ENCODE measurements at places on chromosomes 5 and 9.

GRCh38 chr9:134554373-134555093 is 87.1 kb upstream of the COL5A1 start:
- no peak for DNase-seq

DNA sequence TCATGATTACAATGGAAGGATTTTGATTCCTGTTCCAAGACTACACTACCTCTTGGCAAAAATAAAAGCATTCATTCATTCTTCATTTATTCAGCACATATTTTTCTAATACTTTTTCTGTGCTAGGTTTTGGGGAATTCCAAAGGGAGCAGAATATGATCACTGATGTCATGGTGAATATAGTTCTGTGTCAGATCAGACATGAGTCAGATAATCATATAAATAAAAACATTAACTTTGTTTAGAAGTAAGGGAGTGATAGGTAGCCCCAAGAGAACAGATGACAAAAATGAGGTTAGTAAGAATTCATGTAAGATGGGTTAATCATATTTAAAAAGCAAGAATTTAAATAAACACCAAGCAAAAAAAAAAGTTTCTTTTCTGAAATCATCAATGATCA is 94.1 kb upstream of the RANBP6 start:
- DNase-seq = no peak

DNA sequence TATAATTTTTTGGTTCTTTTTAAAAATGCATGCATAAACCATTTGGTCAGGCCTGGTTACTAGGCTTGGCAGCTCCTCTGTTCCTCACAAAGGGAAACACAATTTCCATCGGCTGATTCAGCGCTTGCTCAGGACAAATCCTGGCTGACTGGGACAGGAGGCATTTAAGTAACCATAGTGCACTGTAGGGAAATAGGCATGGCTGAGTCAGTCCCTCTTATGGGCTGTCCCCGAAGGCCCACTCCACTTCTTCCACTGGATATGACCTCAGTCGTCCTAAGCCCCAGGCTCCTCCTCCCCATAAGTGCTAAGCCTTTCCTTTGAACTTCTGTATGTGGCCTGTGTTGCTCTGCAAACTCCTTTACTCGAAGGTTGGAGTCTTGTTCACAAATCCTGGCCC is 71.2 kb upstream of the GLIS3 start:
- DNase-seq = no peak

- no peak for DNase-seq
Measured at GRCh38 chr5:83662558-83662957, 58.1 kb downstream of the HAPLN1 start.

DNA sequence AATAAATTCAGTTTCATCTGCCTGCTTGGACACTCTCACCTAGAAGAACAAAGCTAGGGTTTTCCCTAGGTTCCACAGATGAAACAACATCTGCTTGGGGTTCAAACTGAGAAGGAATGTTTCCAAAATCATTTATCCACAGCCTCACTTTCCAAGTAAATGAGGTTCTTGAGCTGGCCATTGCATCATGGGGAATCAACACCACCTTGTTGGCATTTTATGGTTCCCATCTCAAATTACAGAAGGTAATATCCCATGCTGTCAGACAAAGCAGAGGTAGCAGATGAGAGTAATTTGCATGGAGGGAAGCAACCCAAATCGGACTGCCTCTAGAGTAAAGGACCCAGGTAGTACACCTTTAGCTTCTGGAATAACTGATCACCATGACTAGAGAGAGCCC is 10.5 kb upstream of the NR4A3 start:
- DNase-seq = no peak

DNA sequence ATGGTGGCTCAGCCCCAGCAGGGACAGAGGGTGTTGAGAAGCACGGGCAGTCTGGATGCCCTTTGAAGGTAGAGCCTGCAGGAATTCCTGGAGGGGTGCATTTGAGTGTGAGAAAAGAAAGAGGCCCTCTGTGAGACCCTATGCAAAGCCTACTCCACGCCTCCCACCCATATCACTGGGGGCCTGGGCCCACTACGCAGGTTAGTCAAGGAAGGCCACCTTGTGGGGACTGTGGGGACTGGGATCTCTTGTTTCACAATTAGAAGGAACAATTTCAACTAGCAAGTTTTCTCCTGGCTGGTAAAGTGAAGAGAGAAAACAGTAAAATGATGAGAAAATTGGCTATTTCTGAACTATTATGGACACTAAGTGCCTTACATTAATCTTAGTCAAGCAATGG is 486.2 kb upstream of the DAP start:
- no peak for DNase-seq

DNA sequence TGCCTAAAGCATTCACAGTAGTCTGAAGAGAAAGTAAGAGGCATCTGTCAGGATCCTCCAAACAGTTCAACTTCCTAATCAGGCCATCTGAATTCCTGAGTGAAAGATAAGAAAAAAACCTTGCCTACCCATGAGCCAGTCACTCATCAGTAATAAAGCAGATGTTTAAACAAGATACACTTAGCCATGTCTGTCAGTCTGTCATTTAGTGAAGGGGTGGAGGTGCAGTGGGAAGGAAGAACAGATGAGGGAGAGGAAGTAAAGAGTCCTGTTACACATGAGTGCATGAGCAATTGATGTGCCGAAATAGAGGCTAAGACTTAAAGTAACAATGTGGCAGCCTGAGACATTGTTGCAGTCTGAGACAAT is 29.9 kb upstream of the DMRTA1 start:
- DNase-seq = no peak

GRCh38 chr5:24347158-24347557 is 297.6 kb downstream of the CDH10 start:
- DNase-seq = no peak

DNA sequence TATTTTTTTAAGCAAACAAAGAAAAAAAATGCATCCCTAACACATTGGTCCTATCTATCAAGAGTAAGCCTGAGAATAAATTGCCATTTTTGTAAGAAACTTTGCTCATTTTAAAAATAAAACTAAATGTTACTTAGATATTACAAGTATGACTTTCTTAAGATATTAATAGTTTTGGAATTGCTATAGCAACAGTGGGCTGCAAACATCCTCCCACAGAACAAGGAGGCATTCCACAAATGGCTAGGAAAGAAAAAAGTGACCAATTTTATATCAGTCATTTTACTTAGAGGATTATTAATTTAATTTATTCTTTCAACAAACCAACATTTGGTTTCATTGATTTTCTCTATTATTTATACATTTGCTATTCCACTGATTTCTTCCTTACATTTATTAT is 63.7 kb downstream of the LURAP1L start:
- DNase-seq = no peak

DNA sequence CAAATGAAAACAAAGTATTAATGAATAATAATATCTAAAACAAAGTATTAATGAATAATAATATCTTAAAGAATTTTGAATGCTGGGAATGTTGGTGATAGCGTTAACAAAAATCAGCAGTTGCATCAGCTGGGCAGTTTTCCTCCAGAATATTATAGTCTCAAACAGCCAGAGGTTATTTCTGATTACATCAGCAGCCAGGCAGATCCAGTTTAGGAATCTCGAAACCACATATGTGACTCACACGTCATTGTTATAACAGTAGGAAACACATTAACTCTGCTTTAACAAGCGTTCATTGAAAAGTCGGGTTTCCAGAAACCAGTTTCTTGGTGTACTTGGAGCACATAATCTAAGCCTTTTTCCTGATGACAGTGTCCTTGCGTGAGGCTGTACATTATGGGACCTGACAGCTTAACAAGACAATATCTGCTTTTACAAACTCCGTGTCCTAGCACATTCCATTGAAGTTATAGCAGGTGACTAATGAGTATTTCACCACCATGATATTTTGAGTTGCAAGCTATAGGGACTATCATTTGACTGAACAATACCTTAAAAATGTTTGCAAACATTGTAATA is 559.5 kb upstream of the KLF4 start:
- no peak for DNase-seq

GRCh38 chr9:77125665-77126064 is 51.7 kb upstream of the VPS13A start:
- no peak for DNase-seq

DNA sequence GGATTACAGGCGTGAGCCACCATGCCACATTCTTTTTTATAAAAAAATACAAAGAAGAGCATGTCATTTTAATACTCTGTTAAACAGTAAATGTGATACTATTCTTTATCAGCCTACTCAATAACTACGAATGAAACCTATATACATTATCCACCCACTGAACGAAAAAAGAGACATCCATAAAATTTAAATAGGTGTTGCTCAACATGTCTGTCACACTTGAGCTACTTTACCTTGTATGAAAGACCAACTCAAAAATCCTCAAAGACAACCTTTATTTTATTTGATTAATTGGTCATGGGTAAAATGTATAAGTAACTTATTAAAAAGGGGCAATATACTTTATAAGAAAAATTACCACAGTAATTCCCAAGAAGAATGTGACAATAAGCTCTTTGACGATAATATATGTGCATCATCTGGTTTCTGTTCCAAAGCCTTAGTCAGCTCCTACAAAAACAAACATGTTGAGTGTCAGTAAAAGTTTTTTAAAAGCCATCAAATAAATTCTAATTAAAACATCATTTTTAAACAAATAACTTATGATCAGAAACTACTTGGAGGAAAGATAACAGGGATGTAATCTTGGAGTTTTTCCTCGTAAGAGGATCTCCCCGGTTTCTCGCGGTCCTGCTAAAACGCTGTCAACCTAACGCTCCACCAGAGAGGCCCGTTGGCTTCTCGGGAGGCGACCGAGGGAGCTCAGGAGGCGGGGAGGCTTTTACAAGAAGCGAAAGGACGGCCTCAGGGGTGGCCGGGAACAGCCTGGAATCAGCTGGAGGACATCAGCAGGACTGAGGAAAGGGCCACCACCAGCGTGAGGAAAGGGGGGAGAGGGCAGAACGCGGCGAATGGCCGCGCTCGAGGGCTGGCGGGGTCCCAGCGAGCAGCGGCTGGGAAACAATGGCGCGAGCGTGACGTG is 13.5 kb upstream of the ANKRD18B start:
- no peak for DNase-seq

GRCh38 chr9:136379401-136379800 is 5.9 kb upstream of the CARD9 start:
- DNase-seq = no peak

- no peak for DNase-seq
Measured at GRCh38 chr5:59393585-59394420, 499.7 kb downstream of the PDE4D start.

DNA sequence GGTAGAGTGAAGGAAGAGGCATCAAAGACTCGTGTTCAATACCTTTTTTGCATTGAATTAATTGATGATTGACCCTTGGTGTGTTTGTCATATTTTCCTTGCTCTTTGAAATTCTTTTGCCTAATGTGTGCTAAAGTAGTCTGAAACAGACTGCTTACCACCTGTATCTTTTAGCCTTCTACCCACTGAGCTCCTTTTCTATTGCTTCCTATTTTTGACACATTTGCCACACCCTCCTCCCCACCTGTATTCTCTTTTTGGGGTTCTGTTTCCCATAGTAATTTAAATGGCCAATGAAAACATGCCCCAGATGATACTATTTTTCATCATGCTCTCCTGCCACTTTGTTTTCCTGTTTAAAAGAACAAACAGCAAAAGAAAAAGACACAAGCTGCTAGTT is 78.5 kb downstream of the ZCCHC7 start:
- DNase-seq = no peak

DNA sequence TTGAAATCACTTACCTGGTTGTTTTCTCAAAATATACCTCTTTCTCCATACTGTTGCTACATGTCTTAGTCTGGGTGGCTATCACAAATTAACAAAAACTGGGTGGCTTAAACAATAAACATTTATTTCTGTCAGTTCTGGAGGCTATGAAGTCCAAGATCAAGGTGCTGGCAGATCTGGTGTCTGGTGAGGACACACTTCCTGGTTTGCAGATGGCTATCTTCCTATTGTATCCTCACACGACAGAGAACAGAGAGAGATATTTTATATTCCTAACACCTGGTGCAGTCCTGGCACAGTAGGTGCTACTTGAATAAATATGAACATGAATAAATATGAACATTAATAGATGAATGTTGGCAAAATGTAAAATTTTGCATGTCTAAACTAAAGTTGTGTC is 164.3 kb upstream of the ACOT12 start:
- no peak for DNase-seq

GRCh38 chr5:139061274-139061673 is 136.9 kb downstream of the SIL1 start:
- no peak for DNase-seq

GRCh38 chr9:132673355-132673754 is 3.1 kb downstream of the GTF3C4 start:
- DNase-seq = peak; percentile 38
